ENCODE measurements at places on chromosomes 1 and 21. TPM values are rescaled to one million over a fixed set of nuclear protein-coding genes. Genes with fewer than 3 reads are reported as not detected.

LZIC gene
- total RNA-seq: 52.6 TPM

GRCh38 chr1:14019461-14019860, 319.5 kb downstream of the PRDM2 start:
- DNase-seq: no peak

GRCh38 chr21:42234464-42235241, 15.7 kb downstream of the ABCG1 start:
- DNase-seq: peak; percentile 86

GRCh38 chr1:15525050-15526020, 1.3 kb upstream of the DNAJC16 start:
- peak; percentile 46 for DNase-seq

UBE2U gene
- total RNA-seq: not detected

PYHIN1 gene
- total RNA-seq: 0.21 TPM

GRCh38 chr1:7207875-7208646, 422.8 kb downstream of the CAMTA1 start:
- peak; percentile 44 for DNase-seq

SUSD4 gene
- 28.9 TPM for total RNA-seq

GRCh38 chr1:172286629-172287076, 133.8 kb upstream of the C1orf105 start:
- DNase-seq: no peak

DNA sequence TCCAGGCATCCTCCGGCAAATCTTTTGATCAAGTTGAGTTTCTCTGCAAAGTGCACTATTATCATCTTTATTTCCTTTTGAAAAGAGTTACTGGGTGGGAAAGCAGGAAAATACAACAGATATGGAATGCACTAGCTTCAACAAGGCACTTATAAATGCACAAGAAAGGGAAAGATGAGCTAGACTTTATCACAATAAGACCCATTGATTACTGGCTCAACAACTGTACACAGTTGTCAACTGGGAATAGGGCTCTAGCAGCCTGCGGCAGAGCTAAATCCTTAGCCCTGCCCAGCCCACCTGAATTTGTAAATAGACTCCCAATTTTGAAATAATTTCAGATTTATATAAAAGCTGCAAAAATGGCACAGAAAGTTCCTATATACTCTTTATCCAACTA, 111.4 kb downstream of the CSMD2 start:
- DNase-seq: no peak

DNA sequence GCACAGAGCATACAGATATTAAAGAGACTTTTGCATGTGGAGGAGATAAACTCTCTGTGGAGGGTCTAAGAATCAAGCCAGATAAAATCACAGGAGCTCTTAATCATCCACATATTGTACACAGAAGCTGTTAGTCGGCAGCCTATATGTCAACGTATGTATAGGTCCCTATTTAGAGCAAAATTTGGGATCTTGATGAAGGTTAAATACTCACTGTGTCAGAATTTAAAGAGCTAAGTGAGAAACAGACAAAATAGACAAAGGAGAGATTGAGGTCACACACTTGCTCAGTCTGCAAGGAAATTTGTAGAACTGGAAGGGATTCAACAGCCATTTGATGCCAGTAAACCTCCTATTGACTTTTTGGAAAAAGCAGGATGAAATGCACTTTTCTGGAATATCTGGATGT, 4.1 kb upstream of the IRF2BP2 start:
- DNase-seq: peak; percentile 69

DNA sequence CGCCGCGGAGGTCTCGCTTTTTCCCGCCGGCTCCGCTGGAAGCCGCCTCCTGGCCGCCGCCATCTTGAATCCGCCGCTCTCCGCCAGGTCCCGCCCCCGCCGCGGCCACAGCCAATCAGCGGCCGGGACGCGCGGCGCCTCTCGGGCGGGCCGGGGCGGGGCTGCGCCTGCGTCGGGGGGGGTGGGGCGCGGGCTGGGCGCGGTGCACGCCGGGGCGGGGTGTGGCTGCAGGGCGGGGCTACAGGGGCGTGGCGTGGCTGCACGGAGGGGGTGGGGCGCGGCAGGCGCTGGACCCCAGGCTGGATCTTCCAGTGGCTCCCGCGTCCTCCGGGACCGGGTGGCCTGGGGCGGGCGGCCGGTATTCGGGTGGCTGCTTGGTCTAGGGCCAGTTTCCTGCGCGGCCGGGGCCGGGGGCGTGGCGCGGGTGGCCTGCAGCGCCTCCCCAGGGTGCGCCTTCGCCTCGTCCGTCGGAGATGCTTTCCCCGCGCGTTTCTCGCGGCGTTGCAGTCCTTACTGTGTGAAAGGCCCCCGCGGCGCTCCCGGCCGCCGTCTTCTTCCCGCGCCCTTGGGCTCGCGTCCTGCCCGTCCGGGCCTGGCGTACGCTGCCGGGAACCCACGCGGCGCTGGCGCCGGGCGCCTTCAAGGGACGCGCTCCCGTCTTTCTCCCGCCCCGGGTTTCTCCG, 575 bp downstream of the PCNT start:
- peak; percentile 95 for DNase-seq

DNA sequence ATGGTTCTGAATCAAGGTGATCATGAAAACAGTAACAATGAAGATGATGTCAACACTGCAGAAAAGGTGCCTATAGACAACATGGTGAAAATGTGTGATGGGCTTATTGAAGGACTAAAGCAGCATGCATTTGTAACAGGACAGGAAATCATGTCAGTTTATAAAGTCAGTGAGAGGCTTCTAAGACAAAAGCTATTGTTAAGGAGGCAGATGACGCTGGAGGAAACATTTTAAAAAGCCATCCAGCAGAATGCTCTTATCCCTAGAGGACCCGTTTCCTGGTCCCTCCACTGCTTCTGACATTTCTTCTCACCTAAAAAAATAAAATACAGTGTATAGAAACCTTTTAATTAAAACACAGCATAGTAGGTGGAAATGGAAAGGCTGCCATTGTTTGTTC, 40.9 kb downstream of the CYYR1 start:
- DNase-seq: no peak

DNA sequence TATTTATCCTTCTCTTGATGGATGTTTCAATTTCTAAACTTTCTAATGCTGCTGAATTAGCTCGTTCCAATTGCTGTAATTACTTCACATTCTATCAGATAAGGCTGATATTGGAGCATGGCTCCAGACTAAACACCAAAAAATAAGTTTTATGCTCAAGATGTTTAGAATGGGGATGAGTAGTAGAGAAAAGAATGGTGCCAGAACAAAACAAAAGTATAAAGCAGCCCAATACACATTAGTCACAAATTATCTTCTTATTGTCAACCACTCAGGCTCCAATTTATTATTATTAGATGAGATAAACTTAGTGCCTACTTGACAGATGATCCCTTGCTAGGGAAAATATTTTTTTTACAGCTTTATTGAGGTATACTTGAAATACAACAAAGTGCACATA, 21.8 kb downstream of the ATPAF1 start:
- DNase-seq: no peak

DNA sequence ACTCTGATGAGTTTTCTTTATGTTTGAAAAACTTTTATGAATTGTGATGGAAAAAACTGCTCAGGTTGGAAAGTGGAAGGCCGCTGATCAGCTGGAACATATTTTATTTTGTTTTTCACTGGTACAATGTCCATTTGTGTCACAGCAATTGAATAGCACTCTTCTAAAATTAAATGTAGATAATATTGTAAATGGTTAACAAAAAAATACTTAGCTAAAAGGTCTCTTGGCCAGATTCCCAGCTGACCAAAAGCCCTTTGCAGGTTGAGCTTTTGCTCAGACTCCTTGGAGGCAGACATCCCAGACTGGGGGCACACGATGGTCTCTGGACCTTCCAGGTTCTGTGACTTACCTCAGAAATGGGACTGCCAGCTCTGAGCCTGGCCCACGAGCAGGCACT, 26.3 kb downstream of the SAMD13 start:
- no peak for DNase-seq

GRCh38 chr21:42607102-42607501, 46.3 kb upstream of the PDE9A start:
- DNase-seq: no peak

- DNase-seq: peak; percentile 21
These were observed 9.8 kb downstream of the SH3GLB1 start for GRCh38 chr1:86714159-86714558.

DNA sequence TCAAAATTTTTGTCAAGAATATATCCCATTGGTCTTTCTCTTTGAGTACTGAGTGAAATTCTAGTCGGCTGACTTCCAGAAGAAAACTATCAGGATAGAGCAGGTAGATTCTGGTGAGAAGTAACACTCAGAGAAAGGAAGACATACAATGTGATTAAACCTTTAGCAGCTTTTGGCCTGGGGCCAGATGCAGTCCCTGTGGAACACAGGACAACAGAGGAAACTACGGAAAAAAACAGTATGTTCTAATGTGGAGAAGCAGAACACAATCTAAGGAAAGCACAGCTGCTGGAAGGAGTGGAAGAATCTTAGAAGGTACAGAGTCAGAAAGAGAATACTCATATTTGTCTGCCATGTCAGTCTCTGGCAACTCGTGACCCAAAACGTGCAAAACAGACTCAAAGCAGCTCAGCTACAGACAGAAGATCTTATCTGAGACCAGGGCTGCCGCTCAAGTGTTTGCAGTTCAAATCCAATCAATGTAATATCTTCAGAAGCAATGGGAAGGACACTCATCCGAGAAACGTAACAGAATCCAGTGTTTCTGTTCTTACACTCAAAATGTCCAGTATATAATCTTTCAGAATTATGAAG, 283.8 kb downstream of the MRPL39 start:
- DNase-seq: no peak

DNA sequence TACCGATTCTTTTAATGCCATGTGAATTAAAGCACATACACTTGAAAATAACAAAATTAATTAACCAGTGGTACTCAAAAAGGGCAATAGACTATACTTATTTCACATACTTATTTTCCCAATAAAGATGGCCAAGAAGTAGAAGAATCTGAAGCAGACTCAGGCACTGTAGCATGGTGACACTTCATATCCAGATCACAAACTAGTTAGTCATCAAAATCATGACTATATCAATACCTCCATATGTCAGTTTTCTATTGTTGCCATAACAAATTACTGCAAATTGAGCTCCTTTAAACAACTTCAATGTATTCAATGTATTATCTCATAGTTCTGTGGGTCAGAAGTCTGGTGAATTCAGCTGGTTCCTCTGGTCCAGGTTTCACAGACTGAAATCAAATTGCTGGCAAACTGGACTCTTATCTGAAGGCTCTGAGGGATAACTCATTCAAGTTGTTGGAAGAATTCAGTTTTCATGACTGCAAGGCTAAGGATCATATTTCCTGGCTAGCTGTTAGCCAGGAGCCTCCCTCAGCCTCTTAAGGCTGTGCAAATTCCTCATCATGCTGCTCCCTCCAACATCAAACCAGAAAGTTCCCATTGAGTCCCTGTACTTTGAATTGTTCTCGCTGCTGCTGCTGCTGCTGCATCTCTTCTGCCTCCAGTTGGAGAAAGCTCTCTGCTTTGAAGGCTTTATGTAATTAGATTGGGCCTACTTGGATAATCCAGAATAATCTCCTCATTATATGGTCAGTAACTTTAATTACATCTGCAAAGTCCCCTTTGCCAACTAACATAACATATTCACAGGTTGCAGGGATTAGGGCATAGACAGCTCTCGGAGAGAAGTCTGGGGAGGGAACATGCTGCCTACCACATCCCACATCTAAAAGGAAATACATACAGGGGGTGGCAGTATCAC, 91.5 kb downstream of the MRPL39 start:
- peak; percentile 6 for DNase-seq

OR2T12 gene
- total RNA-seq: not detected

CAPN2 gene
- total RNA-seq: 135 TPM

Data from tongue (tissue), 3 donors.